ENCODE measurements at places on chromosomes 12 and 14.
A peak's percentile ranks its signal among the peaks of the same experiment; 100 is the strongest.

- no peak for DNase-seq
Measured at GRCh38 chr12:62885242-62885641, 49.7 kb downstream of the PPM1H start.

DNA sequence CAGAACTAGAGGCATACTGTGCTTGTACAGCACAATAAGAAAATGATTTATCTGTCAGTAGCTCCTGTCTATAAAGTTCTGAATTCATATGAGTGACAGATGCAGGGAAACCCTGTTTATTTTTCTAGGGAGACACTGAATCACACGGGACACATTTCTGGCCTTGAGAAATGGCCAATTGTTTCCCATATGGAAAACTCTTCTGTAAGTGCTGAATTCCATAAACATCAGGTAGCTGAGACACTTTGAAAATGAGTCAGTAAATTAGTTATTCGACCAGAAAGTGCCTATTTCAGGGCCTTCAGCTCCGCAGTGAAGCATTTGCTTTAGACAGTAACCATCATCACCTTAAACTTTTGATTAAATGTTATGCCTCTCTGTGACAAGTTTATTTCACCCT is 184.4 kb downstream of the TMEM132D start:
- DNase-seq = no peak

GRCh38 chr14:55059333-55059732 is 7.9 kb downstream of the MAPK1IP1L start:
- DNase-seq = peak; percentile 46

DNA sequence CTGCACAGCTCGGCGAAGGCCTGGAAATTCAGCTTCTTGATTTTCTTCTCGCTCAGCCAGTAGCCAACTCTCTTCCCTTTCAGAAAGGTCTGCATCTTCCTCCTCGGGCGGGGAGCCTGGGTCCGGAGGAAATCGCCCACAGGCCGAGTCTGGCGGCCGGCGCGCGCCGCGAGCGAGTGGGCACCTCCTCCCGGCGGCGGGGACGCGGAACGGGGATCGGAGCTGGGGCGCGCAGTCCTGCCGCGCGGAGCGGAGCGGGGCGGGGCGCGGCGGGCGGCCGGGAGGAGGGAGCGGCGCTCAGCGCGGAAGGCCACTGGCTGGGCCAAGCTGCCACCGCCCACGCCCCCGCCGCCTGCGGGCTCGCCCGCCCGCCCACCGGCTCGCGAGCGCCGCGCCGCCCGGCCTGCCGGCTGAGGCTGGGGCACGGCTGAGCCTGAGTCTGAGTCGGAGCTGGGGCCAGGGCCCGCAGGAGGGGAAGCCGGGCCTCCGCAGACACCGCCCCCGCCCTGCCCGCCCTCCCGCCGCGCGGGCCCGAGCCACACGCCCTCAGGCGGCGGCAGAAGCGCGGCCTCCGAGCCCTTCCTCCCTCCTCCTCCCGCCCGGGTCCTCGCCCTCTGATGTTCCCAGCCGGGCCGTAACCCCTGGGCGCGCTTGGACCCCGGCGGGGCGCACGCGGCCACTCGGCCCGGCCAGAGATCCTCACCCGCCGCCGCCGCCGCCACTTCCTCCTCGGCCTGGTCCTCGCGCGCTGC is 480 bp downstream of the ITPK1 start:
- peak; percentile 96 for DNase-seq

DNA sequence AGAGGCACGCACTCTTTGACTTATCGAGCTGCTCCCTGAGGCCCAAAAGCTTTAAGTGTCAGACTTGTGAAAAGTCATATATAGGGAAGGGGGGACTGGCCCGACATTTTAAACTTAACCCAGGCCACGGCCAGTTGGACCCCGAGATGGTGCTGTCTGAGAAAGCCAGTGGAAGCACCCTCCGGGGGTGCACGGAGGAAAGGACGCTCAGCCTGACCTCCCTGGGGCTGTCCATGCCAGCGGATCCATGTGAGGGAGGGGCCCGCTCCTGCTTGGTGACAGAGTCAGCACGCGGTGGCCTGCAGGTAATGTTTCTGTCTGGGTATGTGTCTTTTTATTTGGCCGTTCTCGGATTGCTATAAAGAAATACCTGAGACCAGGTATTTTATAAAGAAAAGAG is 7.0 kb downstream of the ZNF839 start:
- no peak for DNase-seq

- DNase-seq = no peak
Measured at GRCh38 chr14:85027681-85028370, 502.1 kb upstream of the FLRT2 start.

DNA sequence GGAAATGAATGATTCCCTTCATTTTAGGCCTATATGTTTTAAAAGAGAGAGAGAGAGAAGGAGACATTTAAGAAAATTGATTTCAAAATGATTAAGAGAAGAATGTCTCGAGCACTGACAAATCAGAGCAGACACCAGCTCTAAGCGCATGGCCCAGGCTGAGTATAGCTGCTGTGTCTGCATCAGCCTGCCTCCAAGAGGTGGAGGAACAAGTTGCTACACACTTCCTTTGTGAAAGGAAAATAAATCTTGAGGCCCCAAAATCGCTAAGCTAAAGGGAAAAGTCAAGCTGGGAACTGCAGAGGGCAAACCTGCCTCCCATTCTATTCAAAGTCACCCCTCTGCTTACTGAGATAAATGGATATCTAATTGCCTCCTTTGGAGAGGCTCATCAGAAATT is 728.7 kb upstream of the TMEM132C start:
- no peak for DNase-seq

GRCh38 chr12:58046271-58046670 is 104.9 kb downstream of the ATP23 start:
- DNase-seq = no peak

- no peak for DNase-seq
Measured at GRCh38 chr12:20101046-20101445, 267.3 kb upstream of the PDE3A start.

- DNase-seq = no peak
Measured at GRCh38 chr12:107845980-107846659, 71.6 kb downstream of the ASCL4 start.

DNA sequence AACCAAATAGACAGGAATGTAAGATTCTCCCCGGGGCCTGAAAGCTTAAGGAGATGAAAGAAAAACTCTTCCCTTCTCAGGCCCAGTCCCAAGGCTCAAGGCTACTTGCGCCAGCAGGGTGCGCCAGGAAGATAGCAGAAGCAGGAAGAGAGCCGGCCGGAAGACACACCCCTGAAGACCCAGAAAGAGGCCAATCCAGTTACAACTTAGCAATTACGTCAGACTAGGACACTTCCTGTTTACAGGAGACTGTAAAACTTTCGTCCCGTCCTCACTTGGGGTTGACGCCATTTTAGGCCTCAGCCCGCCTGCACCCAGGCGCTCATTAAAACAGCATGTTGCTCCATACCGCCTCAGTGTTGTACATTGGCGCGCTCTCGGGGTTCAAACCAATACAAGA is 9.4 kb downstream of the COX16 start:
- DNase-seq = peak; percentile 45

- DNase-seq = peak; percentile 84
Measured at GRCh38 chr14:105315211-105315721, 718 bp downstream of the PACS2 start.

- no peak for DNase-seq
Measured at GRCh38 chr14:85418721-85419120, 111.2 kb upstream of the FLRT2 start.

DNA sequence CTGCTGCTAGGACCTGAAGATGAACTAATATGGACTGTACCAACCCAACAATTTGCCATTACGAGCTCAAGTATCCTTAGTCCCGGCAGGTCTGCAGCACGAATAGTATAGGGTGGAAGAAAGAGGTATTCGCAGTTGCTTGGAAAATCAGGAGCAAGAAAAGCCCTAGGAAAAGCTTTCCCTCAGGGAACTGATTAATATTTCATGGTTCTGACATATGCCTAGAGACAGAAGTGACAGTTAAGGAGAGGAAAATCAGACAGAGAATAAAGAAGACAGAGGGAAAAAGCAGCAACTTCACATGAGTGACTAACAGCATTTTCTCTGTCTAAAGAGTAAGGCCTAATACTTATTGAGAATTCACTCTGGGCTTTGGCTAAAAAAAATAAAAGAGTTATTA is 602.9 kb upstream of the ATP2B1 start:
- no peak for DNase-seq

GRCh38 chr12:93766796-93767523 is 89.8 kb downstream of the CRADD start:
- DNase-seq = peak; percentile 85
